ENCODE measurements at places on chromosomes 5 and 9.

- no peak for DNase-seq
Observed at GRCh38 chr5:35821513-35821912, 35.2 kb upstream of the IL7R start.

GRCh38 chr5:148969291-148969690 lies 93.6 kb downstream of the SH3TC2 start:
- no peak for DNase-seq

GRCh38 chr5:115414406-115415142 lies 118.1 kb upstream of the CCDC112 start:
- DNase-seq: no peak

- peak; percentile 52 for DNase-seq
Observed at GRCh38 chr9:137589441-137590122, 730 bp downstream of the ZMYND19 start.

DNA sequence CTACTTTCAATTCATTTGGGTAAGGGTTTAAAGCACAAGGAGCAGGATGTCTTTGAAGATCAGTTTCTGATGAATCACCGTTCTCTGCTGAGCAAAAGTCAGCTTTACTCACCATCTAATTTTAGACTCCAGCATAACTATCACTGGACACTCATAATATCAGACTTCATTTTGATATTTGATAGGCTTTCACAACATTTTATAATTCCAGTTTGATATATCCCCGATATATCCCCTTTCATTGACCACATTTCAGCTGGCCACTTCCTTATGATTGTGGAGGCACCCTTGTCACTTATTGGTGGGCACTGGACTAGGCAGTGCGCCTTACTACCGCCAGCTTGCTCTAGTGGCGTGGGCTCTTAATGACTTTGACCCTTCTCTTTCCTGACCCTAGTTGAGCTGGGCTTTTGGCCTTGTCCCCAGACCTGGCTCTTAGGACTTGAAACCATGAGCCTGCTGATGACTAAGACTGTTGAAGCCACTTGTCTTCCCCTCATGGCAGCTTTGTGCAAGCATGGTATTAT lies 46.8 kb downstream of the CYSTM1 start:
- no peak for DNase-seq

DNA sequence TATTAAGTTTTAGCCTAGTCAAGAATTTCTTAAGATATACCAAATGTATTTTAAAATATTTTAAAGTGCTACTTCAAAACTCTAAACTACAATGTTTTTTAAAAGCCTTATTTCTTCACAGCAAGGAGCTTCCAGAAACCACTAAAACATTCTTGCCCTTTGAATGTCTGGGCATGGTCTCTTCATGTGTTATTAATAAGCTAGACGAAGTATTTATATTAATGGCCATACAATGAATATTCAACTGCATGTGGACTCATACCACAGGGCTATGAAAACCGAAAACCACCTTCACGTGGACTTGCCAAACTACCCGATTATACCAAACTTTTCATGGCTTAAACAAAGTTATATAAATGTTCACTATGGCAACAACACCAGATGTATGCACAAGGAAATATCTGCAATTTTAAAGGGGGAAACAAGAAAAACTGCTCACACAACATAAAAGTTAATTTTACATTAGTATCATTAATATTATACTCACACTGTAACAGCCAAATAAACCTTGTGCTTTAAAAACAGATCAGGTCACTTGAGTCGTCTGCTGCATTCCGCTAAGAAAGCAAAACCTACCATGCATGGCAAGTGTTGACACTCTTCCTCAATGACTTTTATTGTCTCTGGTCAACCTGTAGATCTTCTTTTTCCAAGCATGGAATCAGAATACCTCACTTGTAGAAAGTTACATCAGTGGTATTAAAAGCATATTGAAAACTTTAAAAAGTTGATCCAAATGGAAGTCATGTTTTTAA lies 246.3 kb downstream of the BNC2 start:
- no peak for DNase-seq

All from GM12891 (cell line).